ENCODE measurements at places on chromosomes 11 and 22.

GRCh38 chr11:70024773-70025045 lies 53.4 kb upstream of the ANO1 start:
- no peak for DNase-seq

GRCh38 chr22:22810471-22810870 lies 77.1 kb upstream of the IGLL5 start:
- DNase-seq, result no peak

GRCh38 chr11:6315811-6316425 lies 4.4 kb downstream of the CAVIN3 start:
- DNase-seq, result no peak

DNA sequence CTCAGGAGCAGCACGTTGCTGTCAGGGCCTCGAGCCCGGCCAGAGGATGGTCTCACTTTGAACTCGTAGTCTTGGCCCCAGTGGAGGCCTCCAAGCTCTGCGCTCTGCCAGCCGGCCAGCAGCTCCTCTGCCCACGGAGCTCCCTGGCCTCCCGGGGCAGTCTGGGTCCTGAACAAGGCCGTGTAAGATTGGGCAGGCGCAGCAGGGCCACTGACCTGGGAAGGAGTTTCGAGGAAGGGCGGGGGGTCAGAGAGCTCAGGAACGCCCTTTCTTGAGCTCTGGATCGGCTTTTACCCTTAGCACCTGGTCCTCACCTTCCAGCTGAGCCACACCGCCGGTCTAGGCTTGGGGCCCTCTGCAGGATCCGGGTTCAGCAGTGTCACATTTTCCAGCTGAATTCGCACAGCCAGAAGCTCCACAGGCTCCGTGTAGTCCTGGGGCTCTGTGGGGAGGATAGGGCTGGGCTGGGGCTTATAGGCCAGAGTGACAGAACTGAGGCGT lies 2.1 kb downstream of the ROBO4 start:
- DNase-seq, result no peak

GRCh38 chr11:30314625-30315024 lies 8.3 kb upstream of the ARL14EP start:
- DNase-seq, result no peak

GRCh38 chr11:62394825-62395538 lies 23.9 kb upstream of the SCGB1A1 start:
- DNase-seq, result no peak

DNA sequence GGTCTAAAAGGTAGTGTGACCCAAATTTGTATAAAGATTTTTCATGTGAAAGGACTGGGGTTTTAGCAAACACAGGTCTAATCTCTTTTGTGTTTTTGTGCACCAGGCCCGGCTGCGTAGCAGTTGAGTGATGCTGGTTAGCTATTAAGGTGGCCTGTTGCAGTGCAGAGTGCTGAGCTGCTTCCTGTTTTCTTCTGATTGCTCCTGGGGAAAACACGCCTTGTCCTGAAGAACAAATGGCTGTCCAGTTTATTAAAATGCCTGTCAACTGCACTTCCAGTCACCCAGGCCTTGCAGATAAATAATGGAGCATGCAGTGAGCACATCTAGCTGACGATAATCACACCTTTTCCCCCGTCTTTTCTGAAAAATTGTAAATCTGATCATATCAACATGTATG lies 1.8 kb downstream of the SRSF8 start:
- DNase-seq, result peak; percentile 32

GRCh38 chr11:101354801-101355200 lies 225.2 kb upstream of the PGR start:
- no peak for DNase-seq

GRCh38 chr22:32800158-32800882 lies 1.2 kb upstream of the TIMP3 start:
- no peak for DNase-seq

GRCh38 chr11:69374110-69374945 lies 80.4 kb downstream of the MYEOV start:
- DNase-seq, result peak; percentile 7

- no peak for DNase-seq
These were observed 1353.3 kb downstream of the FAM181B start for GRCh38 chr11:81380395-81380794.

- no peak for DNase-seq
These were observed 7.1 kb upstream of the APOBEC3H start for GRCh38 chr22:39089928-39090327.
